ENCODE measurements at places on chromosomes 4 and X.

- DNase-seq = no peak
These were observed 46.6 kb upstream of the UBE2NL start for GRCh38 chrX:143837010-143837843.

- DNase-seq = no peak
These were observed 40.5 kb downstream of the HAND2 start for GRCh38 chr4:173489514-173489913.

DNA sequence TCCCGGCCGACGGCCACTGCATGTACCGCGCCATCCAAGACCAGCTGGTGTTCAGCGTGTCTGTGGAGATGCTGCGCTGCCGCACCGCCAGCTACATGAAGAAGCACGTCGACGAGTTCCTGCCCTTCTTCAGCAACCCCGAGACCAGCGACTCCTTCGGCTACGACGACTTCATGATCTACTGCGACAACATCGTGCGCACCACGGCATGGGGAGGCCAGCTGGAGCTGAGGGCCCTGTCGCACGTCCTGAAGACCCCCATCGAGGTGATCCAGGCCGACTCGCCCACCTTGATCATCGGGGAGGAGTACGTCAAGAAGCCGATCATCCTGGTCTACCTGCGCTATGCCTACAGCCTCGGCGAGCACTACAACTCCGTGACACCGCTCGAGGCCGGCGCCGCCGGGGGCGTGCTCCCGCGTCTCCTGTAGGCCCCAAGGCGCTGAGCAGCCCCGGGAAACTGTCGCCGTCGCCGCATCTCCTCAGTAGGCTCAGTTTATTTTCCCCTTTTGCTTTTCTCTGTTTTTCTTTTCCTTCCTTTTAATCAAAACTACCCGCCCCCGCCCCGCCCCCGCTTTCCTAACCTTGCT is 799 bp downstream of the OTUD6A start:
- no peak for DNase-seq

GRCh38 chr4:90958256-90958895 is 831.2 kb downstream of the CCSER1 start:
- DNase-seq = peak; percentile 72

- DNase-seq = no peak
These were observed 346.7 kb downstream of the PDHA2 start for GRCh38 chr4:96186593-96186992.

GRCh38 chr4:37594099-37594498 is 92.1 kb downstream of the RELL1 start:
- DNase-seq = no peak

- DNase-seq = no peak
These were observed 52.6 kb upstream of the ESX1 start for GRCh38 chrX:104307341-104307740.

GRCh38 chr4:151687021-151687640 is 73.7 kb downstream of the GATB start:
- DNase-seq = no peak

GRCh38 chrX:22320236-22320873 is 47.6 kb downstream of the CBLL2 start:
- no peak for DNase-seq

- DNase-seq = no peak
These were observed 187.7 kb downstream of the ENOX2 start for GRCh38 chrX:130715299-130715698.

DNA sequence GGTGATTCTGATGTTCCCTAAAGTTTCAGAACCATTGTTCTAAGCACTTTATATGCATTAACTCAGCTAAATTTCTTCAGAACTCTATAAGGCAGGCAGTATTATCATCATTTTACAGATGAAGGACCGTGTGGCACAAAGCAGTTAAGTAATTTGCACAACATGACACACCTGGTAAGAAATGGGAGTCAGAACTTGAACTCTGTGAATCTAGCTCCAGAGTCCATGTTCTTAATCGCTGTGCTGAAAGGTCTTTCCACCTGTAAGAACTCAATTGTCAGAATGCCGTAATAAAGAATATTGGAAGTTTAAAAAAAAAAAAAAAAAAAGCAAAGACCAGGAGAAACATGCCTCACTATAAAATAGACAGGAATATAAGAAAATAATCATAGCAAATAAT is 9.2 kb downstream of the HUWE1 start:
- DNase-seq = no peak

DNA sequence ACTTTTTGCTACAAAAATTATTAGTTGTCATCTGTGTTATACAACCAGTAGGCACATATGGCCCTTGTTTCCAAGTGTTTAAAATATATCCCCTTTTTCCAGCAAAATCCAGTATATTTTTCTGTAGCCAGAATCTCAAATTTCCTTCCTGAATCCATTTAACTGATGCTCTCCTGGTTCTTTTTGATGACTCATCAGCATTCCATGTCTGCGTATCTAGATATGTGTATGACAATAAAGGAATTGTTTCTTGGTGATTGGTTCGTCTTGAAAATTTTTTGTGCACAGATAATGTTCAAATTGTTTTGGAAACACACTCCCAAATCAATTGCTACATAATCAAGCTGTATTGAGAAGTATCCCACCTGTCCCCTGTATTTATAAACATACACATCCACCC is 98.3 kb downstream of the ITM2A start:
- DNase-seq = no peak

GRCh38 chrX:15497865-15498264 is 2.7 kb upstream of the BMX start:
- no peak for DNase-seq

- no peak for DNase-seq
These were observed 195.1 kb downstream of the FBXW7 start for GRCh38 chr4:152340818-152341217.

- DNase-seq = no peak
These were observed at the start of gene PPEF1 for GRCh38 chrX:18707426-18708049. PPEF1 (plus strand) TSS chrX:18707645; CDS start chrX:18707781, 136 bp downstream.

DNA sequence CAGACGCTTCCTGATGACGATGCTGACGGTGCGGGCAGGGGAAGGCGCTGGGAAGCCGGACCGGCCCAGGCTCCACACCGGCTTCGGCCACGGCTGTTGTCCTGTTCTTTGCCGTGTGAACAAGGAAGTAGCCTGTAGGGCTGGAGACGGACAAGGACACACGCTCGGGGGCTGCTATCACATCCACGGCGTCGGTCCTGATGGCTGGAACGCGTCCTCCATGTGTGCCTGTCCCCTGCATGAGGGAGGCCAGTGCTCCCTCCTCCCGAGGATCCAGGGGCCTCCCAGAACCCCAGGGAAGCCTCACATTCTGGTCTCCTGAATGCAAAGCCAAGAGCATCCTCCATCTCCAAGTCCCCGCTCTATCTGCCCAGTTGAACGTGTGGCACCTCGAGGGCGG is 53.8 kb downstream of the ACOX3 start:
- no peak for DNase-seq

- no peak for DNase-seq
These were observed 183.8 kb downstream of the FRMPD4 start for GRCh38 chrX:12322031-12322430.

- no peak for DNase-seq
These were observed 304.8 kb downstream of the QDPR start for GRCh38 chr4:17206829-17207801.

DNA sequence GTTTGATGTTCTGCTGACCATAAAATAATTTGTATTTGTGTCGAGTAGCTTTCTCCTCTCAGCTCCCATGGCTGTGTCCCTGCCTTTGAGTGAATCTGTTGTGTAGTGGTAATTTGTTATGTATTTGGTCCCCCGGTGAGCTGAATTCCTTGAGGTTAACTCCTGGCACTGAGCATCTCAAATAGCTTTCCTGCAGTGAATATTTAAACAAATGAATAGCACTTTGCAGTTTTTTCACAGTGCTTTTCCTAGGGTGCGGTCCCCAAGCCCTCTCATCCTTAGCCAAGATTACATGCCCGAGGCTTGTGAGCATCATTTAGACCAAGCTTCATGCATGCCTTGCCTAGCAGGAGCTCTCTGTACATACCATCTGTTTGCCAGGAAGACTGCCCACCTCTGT is 74.2 kb downstream of the CLDN34 start:
- DNase-seq = no peak

DNA sequence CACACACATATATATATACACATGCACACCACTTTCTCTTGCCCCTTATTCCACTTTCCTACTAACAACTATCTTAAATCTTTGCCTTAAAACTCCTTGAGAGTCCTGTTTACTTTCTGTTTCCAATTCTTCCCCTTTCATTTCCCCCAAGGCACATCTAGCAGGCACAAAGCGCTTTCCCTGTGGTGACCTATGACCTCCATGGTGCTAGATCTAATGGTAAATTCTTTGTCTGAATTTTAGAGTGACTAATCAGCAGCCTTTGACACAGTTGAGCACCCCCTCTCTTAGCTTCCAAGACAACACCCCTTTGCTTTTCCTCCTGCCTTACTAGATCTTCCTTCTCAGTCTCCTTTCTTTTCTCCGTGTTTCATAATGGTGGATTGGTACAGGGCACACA is 236.4 kb upstream of the TTC29 start:
- no peak for DNase-seq

- DNase-seq = no peak
These were observed 57.7 kb upstream of the TXK start for GRCh38 chr4:48191758-48192157.

- no peak for DNase-seq
These were observed 8.0 kb downstream of the ARHGEF38 start for GRCh38 chr4:105560421-105560848.

DNA sequence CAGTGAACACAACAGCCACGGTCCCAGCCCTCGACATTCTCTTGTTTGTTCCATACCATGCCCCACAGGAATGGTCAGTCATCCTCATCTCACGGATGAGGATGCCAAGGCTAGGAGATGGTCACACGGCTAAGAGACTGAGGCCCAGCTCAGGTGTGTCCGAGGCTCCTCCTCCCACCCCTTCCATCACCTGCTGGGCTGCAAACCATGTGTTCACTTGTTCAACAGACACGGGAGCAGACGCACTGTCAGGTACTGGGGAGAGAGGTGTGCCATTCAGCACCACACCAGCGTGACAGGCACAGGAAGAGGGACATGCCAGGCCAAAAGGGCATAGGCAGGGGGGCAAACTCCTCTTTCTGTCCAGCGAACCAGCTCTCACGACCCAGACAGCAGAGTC is 45.9 kb downstream of the ABLIM2 start:
- no peak for DNase-seq

DNA sequence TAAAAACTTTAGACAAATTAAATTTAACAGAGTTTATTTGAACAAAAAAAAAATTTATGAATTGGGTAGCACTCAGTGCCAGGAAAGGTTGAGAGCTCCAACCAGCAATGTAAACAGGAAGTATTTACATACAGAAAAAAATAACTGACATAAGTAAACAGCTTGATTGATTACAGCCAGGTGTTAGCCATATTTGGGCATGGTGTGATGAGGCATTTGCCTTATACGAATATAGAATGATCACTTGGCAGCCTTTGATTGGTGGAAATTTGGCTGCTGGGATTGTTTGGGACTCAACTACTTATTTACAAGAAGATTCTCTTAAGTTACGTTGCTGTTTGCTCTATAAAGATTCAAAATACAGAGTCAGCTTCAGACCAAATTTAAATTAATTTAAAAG is 172.0 kb downstream of the ADAM29 start:
- no peak for DNase-seq

- no peak for DNase-seq
These were observed 611.1 kb downstream of the PCDH19 start for GRCh38 chrX:99798936-99799335.

DNA sequence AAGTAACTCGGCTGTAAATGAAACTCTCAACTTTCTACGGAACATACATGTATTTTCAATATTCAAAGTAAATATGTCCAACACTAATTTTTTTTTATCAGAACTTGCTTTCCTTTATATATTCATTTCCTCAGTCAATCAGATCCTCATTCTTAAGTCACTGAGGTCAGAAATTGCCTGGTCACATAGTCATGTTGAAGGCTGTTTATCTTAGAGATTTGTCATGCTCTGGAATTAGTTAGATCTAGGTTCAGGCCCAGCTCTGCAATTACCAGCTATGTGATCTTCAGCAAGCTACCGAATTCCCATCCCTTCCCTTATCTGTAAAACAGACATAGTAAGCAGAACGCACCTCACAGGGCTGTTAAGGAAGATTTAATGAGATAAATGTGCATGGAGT is 228.8 kb downstream of the SPCS3 start:
- peak; percentile 72 for DNase-seq

DNA sequence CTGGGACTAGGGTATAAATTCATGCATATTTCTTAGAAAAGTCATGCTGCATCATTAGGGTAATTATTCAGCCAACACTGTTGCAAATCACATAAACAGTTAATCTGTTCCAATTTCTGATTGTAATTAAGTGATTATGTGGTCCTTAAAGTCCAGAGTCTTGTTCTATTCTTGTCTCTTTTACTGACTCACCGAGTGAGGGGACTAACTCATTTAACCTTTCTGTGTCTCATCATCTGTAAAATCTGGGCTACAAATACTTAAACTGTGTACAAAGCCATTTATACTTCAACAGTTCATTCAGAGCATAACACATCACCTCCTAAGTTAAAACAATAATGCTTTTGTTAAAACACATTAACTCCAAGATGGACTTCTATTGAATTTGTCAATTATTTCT is 65.4 kb upstream of the KLHL13 start:
- no peak for DNase-seq

- peak; percentile 11 for DNase-seq
These were observed 49.6 kb downstream of the PROM1 start for GRCh38 chr4:16034010-16034748.

GRCh38 chr4:74540193-74540592 is 95.3 kb downstream of the AREG start:
- no peak for DNase-seq

DNA sequence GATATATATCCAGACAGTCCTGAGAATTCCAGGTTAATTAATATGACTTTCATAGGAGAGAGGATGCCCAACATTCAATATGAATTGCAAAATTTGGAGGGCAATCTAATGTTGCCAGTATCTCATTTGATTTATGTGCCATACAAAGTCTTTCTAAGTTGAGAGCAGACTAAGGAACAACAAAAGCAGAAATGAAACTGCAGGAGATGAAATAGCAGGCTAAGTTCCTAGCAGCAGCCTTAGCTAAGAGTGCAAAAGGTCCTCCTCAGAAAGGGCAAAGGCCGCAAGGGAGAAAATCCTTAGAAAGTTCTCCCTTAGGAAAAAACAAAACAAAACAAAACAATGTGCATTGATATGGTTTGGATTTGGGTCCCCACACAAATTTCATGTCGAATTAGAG is 602.9 kb upstream of the HTR2C start:
- DNase-seq = no peak

DNA sequence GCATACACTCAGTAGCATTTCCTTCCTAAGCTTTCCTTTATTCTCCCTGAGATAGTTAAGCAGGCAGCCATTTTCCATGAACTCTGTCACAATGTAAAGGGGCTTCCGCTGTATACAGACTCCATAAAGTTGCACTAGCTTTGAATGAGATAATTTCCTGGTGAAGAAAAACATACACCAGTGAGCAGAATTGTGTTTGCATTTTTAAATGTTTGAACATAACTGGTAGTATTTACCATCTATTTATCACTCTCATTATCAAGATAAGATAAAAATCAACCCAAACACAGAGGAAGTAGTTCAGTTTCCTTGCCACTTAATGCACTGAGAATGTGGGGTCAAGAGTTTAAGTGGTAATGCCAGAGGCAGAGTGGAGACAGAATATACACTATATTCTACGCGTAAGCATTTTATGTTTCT is 54.1 kb downstream of the TXK start:
- DNase-seq = peak; percentile 62
